ENCODE measurements at places on chromosomes 5 and 9. TPM values are rescaled to one million over a fixed set of nuclear protein-coding genes. Genes with fewer than 3 reads are reported as not detected.

The ADAMTS12 gene
- under 0.01 TPM for total RNA-seq

The PCDHGA10 gene
- 1.7 TPM for total RNA-seq

The HRH2 gene
- total RNA-seq, result not detected

The DIPK1B gene
- under 0.01 TPM for total RNA-seq

The SLCO6A1 gene
- total RNA-seq, result 0.21 TPM

The SPATA31E1 gene
- not detected for total RNA-seq

The AQP7 gene
- total RNA-seq, result 0.07 TPM

The ADAMTS13 gene
- total RNA-seq, result 3.8 TPM

The ARHGEF39 gene
- total RNA-seq, result 0.34 TPM

The SUSD3 gene
- 0.78 TPM for total RNA-seq

The EQTN gene
- total RNA-seq, result 0.14 TPM

The BASP1 gene
- 218 TPM for total RNA-seq

The LOX gene
- 0.34 TPM for total RNA-seq

The LHX2 gene
- total RNA-seq, result not detected

The SPZ1 gene
- total RNA-seq, result not detected

The MARVELD2 gene
- 42.0 TPM for total RNA-seq

The HTR1A gene
- total RNA-seq, result not detected

The PALM2AKAP2 gene
- total RNA-seq, result 2.7 TPM

The PDGFRB gene
- under 0.01 TPM for total RNA-seq

The EPB41L4B gene
- total RNA-seq, result 55.7 TPM

The NPM1 gene
- total RNA-seq, result 1,593 TPM

The PSAT1 gene
- total RNA-seq, result 285 TPM

The CLPTM1L gene
- total RNA-seq, result 390 TPM

The C5orf52 gene
- total RNA-seq, result not detected

The FSTL4 gene
- total RNA-seq, result 0.34 TPM

The FAM153A gene
- total RNA-seq, result under 0.01 TPM

The OBP2A gene
- not detected for total RNA-seq

The DAB2 gene
- 0.34 TPM for total RNA-seq

The RNF44 gene
- total RNA-seq, result 18.5 TPM

The SAXO1 gene
- under 0.01 TPM for total RNA-seq

The HSDL2 gene
- 34.9 TPM for total RNA-seq

The CYLC2 gene
- not detected for total RNA-seq

The SLC6A7 gene
- not detected for total RNA-seq

The IL9 gene
- not detected for total RNA-seq

The LRRC26 gene
- total RNA-seq, result 2.1 TPM

The N4BP3 gene
- 5.8 TPM for total RNA-seq
